ENCODE measurements at places on chromosomes 5 and 9.

GRCh38 chr9:106961623-106962022 lies 98.7 kb downstream of the ZNF462 start:
- no peak for DNase-seq

DNA sequence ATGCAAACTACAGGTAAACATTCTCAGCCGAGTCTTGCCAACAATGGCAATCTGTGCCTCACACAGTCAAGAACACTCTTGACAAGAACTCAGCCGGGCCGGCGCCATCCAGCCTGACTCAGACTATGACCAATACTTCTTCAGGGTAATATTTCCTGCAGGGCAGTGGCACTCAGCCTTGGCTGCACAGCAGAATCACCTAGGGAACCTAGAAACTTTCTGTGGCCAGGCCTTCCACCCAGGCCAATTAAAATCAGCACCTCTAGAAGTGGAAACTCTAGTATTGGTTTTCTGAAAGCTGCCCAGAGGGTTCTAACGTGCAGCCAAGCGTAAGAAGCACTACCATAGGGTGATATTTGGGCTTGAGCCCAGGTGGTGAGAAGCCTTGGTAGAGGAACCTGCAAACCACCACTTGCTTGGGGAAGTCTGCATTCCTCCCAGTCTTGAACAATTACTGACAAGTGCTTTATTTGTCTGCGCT lies 120.6 kb downstream of the TTLL11 start:
- DNase-seq: no peak

DNA sequence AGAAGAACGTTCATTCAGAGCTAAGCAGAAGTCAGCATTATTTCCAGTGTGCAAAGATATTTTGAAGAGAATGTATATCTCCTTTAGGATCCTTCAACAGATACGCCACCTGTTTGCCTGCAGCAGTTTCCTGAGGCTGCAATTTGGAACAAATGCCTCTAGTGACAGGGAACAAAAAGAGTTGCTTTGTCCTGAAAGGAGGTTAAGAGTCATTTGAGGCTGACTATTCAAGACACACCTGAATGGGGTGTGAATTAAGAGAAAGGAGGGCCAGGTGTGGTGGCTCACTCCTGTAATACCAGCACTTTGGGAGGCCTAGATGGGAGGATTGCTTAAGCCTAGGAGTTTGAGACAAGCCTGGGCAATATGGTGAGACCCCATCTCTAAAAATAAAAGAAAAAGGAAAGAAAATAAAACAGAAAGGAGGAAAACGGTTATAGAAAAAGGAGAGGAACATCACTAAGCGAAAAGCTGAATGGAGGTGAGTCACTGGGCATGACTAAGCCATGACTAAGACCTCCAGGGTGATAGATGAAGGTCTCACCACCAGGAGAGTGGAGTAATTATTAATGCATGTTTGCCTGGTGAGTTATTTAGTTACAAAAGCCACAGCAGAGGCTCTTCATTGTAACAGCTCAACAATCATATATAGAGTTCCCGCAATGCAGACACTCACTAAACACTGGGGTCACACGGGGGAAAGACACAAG lies 255.2 kb upstream of the TNC start:
- no peak for DNase-seq

DNA sequence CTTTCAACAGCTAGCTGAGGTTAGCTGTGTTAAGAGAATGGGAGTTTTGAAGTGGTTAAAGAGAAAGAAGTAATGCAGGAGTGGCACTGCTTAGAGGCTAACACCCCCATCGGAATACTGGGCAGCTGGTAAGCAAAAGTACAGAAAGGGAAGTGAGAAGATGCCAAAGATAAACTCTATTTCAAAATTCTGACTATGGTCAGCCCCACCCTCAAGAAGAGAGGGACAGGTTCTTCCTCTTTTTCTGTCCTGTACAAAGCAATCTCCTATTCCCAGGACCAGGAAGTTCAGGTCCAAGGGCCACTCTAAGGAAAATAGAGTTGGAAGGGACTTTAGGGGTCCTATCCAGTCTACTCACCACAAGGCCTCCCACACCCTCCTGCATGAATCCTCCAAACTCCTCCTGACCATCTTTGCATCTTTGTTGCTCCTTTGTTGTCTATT lies 45.9 kb upstream of the JAK2 start:
- DNase-seq: no peak

- DNase-seq: no peak
Measured at GRCh38 chr5:150120617-150121447, 34.5 kb upstream of the CSF1R start.

GRCh38 chr5:38212307-38212706 lies 46.1 kb upstream of the EGFLAM start:
- no peak for DNase-seq

DNA sequence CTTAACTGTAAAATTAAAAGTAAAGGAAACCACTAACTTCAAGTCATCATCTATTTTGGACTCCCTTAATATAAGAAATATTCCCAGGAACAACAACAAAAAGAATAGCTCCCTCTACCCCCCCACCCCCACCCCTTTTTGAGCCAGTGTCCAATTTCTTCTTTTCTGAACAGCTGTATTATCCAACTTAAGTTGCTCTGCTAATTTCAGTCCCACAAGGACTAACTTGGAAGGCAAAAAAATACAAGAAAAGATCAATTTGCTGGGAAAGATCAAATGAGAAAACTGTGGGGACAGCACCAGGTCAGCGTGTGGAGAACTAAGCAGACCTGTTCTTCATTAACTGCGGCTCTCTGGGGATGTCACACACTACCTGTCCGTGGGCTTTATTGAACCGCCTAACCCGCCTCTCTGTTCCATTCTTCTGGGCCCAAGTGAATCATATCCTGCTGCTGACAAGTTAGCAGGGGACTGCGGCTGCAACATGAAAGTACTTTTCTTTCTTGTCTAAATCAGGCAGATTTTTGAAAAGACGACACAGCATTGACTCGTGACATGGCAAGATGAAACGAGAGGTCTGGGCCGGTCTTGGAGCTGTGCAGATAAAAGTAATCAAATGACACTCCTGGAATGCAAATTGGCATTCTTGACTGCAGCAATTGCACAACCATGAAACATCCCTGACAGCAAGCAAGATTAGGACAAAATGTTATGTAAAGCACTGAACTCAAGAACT lies 2.7 kb downstream of the BNC2 start:
- no peak for DNase-seq

DNA sequence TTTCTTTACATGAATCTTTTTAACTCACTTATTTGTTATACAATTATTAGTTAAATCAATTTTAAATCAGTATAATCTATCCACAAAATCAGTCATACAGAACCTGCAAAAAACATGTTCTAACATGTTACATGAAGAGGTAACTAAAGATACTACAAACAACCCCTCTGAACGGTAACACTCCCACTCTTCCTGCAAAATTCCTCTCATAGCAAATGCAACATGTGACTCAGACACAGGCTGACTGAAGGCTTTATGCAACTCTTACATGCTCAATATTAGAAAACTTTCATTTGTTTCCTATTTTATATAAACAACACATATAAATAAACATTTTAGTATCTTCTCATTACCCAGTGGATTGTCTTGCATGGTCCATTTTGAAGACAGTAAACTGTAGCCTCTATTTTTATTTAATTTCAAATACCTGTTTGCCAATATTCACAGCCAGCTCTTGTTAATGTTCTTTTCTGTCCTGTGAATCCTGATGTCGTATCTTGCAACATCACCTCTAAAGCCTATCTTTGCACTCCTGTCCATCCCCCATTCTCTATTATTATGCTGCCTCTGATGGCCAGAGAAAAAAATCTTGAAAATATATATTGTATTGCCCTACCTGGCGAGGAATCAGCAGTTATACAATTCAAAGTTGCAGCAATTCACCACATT lies 100.5 kb upstream of the CCDC152 start:
- no peak for DNase-seq

GRCh38 chr5:141419074-141419880 lies 1.6 kb upstream of the PCDHGA11 start:
- DNase-seq: no peak

GRCh38 chr5:72662305-72662704 lies 154.2 kb upstream of the TNPO1 start:
- no peak for DNase-seq

DNA sequence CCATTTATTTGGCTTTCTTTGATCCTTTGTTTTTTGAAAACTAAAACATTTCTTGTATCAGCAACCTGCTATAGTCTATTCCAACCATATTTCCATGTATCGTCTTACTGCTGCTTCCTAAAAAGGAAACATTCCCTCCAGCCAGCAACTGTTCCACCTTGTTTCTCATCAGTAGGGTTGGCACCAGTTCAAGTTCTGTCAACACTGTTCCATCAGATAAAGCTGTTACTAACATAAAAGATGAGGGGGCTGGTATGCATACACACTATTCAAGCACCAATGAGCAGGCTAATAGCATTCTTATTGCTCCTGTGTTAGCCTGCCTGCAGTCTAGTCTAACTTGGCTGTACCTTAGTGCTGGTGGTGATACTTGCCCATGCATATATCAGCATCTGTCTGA lies 178.3 kb downstream of the CWC27 start:
- DNase-seq: no peak

DNA sequence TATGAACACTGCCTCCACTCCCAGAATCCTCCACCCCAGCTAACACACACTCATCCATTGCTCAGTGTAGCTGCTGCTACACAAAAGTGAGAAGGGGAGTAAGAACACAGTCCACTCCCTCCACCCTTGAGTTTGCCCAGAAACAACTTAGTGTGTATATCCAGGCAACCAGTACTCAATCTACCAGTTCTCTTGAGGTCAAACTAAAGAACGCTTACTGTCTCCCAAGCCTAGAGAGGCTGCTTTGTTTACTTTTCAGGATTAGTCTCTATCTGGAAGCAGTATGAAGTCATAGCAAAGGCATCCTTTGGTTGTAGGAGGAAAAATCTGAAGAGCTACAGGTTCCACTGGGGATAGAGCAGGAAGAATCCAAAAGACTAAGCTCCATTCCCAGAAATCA lies 296.3 kb downstream of the KCNN2 start:
- DNase-seq: no peak

- no peak for DNase-seq
Measured at GRCh38 chr5:150579462-150580400, 60.7 kb upstream of the SYNPO start.

DNA sequence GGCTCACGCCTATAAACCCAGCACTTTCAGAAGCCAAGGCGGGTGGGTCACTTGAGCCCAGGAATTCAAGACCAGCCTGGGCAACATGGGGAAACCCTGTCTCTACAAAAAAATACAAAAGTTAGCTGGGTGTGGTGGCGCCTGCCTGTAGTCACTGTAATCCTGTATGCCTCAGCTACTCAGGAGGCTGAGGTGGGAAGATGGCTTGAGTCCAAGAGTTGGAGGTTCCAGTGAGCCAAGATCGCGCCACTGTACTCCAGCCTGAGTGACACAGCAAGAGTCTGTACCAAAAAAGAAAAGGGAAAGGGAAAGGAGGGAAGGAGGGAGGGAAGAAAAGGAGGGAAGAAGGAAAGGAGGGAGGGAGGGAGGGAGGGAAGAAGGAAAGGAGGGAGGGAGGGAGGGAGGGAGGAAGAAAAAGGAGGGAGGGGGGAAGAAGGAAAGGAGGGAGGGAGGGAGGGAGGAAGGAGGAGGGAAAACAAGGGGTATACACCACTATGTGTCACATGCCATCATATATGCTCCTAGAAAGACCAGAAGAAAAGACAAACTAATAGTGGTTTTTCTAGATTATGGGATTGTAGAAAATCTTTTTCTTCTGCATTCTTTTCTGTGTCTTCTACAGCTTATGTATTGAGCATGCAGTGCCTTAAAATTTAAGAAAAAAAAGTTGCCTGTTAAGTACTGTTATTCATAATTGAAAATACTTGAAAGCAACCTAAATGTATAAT lies 240.1 kb downstream of the DENND1A start:
- DNase-seq: no peak

DNA sequence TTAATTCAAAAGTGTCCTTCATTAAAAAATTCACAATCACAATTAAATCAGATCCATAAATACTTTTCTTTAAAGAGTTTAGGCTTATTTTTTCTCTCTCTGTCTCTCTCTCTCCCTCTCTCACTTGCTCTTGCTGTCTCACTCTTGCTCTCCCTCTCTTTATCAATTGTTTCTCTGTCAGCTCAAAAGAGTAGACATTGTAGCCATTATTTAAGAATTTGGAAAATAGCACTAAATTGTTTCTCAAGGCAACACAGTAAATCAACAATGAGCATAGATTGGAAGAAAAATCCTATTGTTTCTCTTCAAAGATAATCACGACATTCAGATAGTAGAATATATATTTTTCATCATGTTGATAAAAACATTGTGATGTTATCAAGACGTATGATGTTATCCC lies 1114.0 kb downstream of the PTPRD start:
- DNase-seq: no peak

GRCh38 chr5:160088805-160089204 lies 30.4 kb downstream of the PWWP2A start:
- no peak for DNase-seq

- no peak for DNase-seq
Measured at GRCh38 chr9:35177520-35177919, 15.7 kb downstream of the UNC13B start.

DNA sequence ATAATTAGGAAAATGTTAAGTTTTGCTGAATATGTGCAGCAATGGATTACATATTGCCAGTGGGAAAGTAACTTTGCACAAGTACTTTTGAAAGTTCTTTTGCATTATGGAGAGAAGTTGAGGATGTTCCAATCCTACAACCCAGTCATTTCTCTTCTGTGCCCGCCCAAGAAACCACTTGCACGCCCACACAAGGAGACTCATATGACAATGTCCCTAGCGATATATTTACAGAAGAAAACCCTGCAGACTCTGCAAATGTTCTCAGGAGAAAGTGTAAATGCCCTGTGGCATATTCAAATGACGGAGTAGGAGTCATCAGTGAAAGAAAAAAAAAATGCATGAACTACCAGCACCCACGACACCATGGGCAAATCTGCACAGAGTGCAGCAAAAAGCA lies 356.5 kb downstream of the CTNND2 start:
- no peak for DNase-seq

DNA sequence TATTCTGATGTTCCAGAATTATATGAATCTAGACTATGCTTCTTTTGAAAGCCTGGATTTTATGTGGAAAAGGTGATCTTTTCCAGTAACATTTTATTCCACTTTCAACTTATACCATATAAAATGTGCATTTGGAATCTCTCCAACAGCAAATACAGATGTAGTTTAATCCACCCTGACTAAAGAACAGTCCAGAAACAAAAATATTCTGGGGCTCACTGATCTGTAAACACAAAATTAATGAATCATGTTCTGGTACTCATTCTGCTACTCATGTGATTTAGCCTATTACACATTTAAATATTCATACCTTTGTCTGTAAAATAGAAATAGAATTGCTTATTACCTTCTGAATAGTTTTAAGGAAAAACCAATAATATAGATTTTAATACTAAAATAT lies 125.8 kb downstream of the ARRDC3 start:
- DNase-seq: no peak

GRCh38 chr9:84821431-84821830 lies 151.9 kb downstream of the NTRK2 start:
- DNase-seq: no peak

GRCh38 chr5:102715082-102715807 lies 39.9 kb upstream of the PAM start:
- no peak for DNase-seq

- no peak for DNase-seq
Measured at GRCh38 chr5:52870448-52870847, 82.7 kb downstream of the ITGA1 start.

GRCh38 chr5:32780508-32780919 lies 69.4 kb downstream of the NPR3 start:
- no peak for DNase-seq

Data from stimulated activated effector memory CD8-positive, alpha-beta T cell treated with anti-CD3 and anti-CD28 coated beads, Interleukin-12 subunit alpha, Interleukin-12 subunit beta, amount 100 ng/mL, for 72 hours (primary cell).